Nasal cavity respiratory epithelium epithelial cell of viscerocranial mucosa (primary cell): ENCODE measurements at places on chromosomes 12 and 14. TPM values are rescaled to one million over a fixed set of nuclear protein-coding genes. Genes with fewer than 3 reads are reported as not detected.

The DTX1 gene
- total RNA-seq: not detected in 2 replicates

The AMN gene
- 2.0 and 8.9 TPM in 2 replicates for total RNA-seq

The SPTB gene
- not detected in 2 replicates for total RNA-seq

The UBC gene
- 2,559 and 3,432 TPM in 2 replicates for total RNA-seq

The CCDC184 gene
- total RNA-seq: not detected in 2 replicates

The RPS26 gene
- 55.4 and 78.7 TPM in 2 replicates for total RNA-seq

The SOAT2 gene
- not detected in 2 replicates for total RNA-seq

The TAS2R43 gene
- total RNA-seq: 0.34 TPM in 1 of 2 replicates, not detected in the other

The RNU4-1 gene
- total RNA-seq: under 0.01 TPM in 1 of 2 replicates, not detected in the other

The COL2A1 gene
- 0.07 TPM in 1 of 2 replicates, not detected in the other for total RNA-seq

The SLC2A13 gene
- total RNA-seq: 4.1 and 8.3 TPM in 2 replicates

The LRTM2 gene
- not detected in 2 replicates for total RNA-seq

The POTEM gene
- total RNA-seq: not detected in 2 replicates

The CSRP2 gene
- total RNA-seq: 28.4 and 32.7 TPM in 2 replicates

The DHRS2 gene
- total RNA-seq: under 0.01 and 0.07 TPM in 2 replicates

The COA8 gene
- total RNA-seq: 27.3 and 33.8 TPM in 2 replicates

The TSPAN19 gene
- not detected in 2 replicates for total RNA-seq
